ENCODE measurements at places on chromosomes 2 and 18.

GRCh38 chr2:121187351-121187981 is 97.5 kb downstream of the TFCP2L1 start:
- no peak for DNase-seq

- DNase-seq: no peak
Observed at GRCh38 chr18:8812631-8813030, 107.3 kb downstream of the MTCL1 start.

DNA sequence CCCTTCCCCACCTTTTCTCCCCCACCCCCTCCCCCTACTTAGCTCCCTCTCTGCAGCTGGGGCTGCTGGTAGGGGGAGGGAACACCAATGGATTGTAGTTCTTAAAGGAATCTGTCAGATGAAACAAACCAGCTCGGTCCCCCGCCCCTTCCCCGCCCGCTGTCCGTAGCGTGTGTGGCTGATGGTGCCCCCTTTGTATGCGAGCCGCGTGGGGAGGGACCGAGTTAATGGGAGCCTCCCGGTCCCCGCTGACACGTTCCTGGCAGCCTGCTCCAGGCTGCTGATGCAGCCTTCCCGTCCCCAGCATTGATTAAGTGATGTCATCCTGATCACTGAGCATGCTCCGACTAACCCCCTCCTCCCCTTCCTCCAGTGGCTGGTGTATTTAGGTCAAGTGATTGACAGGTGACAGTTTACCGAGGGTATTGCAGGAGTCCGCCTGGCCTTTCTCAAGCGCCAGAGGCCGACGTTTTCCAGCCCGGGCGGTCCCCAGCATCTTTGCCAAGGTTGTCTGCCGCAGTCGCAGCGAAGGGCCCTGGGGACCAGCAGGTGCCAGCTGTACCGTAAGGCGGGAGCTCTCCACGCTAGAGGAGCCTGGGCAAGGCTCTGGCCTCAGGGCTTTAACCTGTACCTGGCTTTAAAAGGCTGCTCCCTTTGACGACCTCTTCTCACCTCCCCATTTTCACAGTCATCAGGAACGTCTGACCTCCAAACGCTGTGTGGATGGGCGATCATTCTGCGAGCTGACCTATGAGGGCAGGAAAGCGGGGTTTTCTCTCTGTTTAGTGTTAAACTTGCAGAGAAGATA is 1.8 kb downstream of the KIF5C start:
- DNase-seq: peak; percentile 37

GRCh38 chr18:59690996-59691395 is 6.2 kb downstream of the CCBE1 start:
- no peak for DNase-seq

DNA sequence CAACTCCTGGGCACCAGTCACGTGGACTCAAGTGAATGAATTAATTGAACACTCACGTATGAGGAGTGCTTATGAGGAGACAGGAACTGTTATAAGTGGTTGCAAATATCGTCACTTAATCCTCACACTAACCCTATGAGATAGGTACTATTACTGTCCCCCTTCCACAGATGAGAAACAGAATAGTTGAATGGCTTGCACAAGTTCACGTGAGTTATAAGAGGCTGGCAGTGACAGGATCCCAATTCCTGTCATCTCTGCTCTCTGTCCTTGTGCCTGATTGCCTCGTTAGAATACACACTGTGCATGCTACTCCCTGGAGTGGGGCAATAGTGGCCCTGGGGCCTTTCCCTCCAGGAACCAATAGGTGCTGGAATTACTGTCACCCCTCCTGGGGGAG is 253.5 kb downstream of the DYSF start:
- no peak for DNase-seq

GRCh38 chr2:215188078-215188477 is 49.7 kb upstream of the ABCA12 start:
- DNase-seq: no peak

- no peak for DNase-seq
Observed at GRCh38 chr2:152038441-152038958, 60.3 kb downstream of the CACNB4 start.

GRCh38 chr18:31977270-31977872 is 34.4 kb upstream of the TRAPPC8 start:
- DNase-seq: no peak

GRCh38 chr2:172342611-172343010 is 84.8 kb upstream of the ITGA6 start:
- no peak for DNase-seq

All from NCI-H187 (cell line).